ENCODE measurements at places on chromosomes 6 and 20.

DNA sequence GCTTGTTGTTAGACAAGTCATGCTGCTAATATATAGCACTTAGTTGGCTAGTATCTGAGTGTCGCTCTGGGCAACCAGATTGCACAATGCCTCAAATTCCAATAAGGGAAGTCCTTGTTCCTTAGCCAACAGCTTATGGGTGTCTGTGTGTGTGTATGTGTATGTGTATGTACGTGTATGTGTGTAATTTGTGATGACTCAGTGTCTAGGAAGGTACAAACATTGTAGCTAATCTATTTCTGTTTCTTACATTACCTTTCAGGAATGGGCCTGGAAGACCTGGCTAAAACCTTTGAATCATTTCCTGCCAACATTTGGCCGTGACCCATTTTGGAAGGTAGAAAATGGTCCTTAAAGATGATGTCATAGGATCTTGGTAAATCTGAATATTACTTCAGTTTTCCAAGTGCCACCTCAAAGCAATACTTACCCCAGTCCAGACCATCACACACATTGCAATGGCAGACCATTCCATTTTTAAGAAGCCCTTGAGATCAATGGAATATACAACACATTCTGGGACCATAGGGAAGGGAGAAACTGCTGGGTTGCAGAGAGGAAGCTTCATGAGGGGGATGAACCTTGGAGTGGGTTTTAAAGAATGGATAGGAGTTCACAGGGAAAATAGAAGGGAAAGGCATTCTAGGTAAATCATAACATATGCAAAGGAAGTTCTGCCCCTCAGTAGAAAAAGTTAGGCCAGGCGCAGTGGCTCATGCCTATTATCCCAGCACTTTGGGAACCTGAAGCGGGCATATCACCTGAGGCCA is 25.1 kb downstream of the NEDD9 start:
- no peak for DNase-seq

DNA sequence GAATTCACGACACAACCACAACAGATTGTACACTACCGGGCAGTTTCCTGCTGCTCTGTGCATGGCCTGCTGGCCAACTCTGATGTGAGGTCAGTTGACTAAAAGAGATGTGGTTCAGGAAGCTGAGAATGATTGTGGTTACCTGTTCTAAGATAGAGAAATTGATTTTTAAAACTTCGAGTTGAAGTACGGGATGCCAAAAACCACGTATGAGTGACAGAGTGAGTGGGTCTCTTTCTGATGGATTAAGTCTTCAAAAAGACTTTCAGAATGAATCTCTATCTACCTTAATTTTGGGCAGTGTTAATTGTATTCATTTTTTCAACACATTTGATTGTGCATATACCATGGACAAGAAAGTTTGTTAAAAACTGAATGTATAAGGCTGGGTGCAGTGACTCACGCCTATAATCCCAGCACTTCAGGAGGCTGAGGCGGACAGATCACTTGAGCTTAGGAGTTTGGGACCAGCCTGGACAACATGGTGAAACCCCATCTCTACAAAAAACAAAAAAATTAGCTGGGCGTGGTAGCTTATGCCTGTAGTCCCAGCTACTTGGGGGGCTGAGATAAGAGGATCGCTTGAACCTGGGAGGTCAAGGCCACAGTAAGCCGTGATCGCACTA is 121.2 kb downstream of the SGK1 start:
- DNase-seq: no peak

DNA sequence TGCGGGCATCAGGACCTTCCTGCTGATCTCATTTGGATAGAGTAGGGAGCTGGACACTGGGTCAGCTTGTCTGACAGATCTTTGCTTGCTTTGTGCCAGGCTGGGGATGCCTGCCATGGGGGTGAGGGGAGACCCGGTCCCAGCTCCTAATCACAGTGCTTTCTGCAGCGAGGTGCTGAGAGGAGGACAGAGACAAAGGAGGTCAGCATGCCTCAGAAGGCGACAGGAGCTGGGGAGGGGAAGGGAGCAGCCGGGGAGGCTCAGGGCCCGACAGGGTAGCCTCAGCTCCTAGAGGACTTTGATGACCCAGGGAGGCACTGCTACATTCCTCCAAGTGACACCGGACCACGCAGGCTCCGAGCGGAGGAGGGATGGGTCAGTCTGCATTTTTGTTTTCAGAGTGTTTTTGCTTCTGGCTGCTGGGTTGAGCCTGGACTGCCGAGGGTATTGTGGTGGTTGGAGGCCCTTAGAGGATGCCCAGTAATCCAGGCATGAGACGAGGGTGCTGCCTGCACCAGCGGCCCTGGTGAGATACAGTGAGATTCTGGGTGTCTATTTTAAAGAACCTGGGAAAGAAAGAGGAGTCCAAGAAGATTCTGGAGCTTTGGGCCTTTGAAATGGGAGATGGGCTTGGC is 7.8 kb downstream of the RBM38 start:
- DNase-seq: no peak

DNA sequence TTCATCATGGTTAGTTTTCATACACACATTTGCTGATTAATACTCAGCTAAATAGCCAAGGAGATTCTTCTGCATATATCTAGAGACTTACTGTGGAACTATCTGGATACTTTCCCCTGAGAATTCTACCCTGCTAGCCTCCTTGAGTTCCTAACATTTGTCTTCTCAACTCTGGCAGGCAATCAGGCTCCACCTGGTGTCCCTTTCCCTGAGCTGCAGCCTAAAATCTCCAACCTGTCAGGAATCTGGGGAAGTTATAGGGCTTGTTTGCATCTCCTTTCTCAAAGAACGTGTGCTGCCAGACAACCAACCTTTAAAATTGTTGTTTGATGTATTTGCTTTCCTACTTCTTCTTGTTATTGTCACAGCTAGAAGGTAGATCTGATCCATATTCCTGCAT is 73.4 kb downstream of the FUT9 start:
- DNase-seq: no peak

DNA sequence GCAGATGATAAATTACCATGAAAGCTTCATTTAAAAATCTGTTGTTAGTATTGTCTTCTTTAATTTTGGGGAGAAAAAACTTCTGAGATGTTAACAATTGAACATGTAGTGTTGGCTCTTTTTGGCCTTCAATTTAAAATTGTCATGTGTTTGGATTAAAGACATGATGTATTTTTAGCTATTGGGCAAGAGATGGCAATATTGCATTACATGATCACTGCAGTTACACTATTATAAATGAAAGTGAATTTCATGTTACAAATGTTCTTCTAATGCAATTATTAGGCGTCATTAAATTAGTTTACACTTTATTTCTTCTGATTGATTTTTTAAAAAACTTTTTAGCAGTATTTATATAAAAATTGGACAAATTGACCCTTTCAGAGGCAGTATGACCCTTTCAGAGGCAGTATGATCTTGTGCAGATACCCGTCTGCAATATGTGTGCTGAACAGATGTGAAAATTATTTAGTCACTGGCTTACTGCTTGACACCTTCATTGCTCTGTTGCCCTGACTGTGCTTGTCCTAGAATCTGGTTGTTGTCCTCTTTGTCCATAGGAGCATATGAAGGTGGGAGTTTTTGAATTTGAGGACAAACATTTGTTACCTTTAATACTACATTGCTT is 25.8 kb downstream of the CDKAL1 start:
- DNase-seq: no peak

DNA sequence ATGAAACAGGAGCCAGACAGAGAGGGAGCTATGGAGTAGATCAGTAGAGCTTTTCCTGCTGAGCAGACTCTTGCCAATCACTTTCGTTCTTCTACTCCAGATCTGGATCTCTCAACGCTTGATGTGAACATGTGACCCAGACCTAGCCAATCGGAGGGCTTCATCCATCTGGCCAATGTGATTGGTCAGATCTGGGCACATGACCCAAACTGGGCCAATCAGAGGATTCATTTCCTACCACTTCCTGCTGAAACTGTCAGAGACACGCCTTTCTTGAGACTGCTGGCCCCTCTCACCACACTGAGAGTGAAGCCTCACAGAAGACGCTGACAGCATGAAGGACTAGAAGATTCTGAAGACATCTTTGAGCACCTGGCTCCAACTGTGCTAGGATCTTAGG is 44.2 kb upstream of the ZMYND8 start:
- DNase-seq: no peak

GRCh38 chr6:29295181-29295585 is 6.3 kb upstream of the OR14J1 start:
- no peak for DNase-seq

- DNase-seq: no peak
Observed at GRCh38 chr6:5904532-5904931, 102.2 kb downstream of the NRN1 start.

GRCh38 chr6:156961282-156961892 is 184.2 kb downstream of the ARID1B start:
- no peak for DNase-seq

DNA sequence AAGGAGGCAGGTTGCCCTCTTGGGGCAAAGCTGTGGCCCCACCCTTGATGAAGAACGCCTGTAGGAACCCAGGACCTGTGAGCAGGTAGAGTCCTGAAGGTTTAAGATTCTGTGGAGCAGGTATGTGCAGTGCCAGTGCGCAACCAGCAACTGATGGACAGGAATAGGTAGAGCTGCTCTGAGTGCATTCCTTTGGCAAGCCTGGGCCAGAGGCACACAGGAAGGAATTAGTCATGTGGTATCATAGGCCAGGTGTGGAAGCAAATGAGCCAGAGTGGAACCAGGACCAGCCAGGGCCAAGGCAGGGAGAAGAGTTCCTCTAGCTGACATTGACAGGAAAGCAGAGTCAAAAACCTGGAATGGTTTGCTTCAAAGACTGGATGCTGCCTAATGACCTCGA is 1.4 kb upstream of the KHDC1 start:
- DNase-seq: no peak

- no peak for DNase-seq
Observed at GRCh38 chr6:11532097-11532496, 5.5 kb upstream of the TMEM170B start.

DNA sequence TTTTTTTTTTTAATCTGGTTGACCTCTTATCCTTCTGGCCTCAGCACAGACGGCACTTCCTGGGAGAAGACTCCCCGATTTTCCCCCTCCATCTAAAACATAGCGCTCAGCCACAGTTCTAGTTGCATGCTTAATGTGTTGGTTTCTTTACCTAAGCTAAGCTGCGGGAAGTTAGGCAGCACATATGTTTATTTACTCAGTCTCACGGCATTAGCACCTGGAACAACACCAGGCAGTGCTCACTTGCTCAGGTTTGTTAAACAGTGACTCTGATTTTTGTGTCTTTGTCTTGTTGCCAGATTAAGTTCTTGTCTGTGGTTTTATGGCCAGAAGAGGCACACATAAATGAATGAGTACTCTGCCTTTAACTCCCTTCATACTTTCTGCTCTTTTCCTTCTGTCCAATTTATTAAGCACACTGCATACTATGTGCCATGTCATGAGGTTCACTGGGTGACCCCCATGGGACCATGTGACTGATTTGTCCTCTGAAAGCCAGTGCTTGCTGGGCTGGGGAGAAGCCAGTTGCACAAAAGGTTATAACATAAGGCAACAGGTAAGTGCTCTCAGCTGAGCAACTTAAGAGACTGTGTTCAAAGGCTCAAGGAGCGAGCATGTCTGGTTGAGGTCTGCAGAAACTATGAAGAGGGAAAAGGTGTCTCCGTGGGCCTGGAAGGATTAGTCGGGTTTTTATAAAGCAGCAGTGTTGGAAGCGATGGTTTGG is 93.6 kb downstream of the RPP40 start:
- no peak for DNase-seq

DNA sequence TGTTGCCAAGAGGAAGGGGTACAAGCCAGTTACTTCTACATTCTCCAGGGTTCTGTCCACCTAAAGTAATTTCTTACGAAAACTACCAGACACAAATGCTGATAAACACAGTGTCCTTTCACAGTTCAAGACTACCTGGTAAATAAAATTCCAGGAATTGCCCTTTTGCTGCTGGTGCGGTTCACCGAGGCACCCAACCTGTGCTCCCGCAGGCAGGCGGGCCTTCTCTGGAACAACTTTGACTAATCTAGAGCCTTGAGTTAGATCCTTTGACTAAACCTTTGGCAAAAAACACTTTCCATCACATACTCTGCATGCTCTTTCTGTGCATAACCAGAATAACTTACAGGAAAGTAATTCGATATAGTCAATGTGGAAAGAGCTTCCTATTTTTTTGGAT is 107.0 kb downstream of the HUS1B start:
- DNase-seq: no peak

DNA sequence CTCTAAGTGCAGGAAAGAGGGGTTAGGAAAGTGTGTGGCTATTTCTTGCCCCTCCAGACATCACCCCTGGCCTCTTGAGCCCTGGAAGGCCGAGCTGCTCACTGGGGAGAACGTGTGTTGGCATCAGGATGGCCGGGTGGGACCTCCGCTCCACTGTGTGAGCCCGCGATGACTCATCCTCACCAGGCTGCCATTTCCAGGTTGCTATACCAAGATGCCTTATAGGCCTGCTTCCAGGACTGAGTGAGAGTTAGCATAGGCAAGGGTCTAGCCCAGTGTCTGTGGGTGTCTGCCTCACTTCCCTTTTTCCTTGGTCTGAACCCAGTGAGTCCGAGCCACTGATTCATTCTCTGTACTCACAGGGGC is 105.0 kb downstream of the MRPL14 start:
- DNase-seq: no peak

GRCh38 chr6:2715737-2716136 is 35.0 kb downstream of the MYLK4 start:
- no peak for DNase-seq

- no peak for DNase-seq
Observed at GRCh38 chr6:52522151-52522626, 54.7 kb downstream of the TRAM2 start.

GRCh38 chr6:55433446-55434130 is 106.3 kb downstream of the GFRAL start:
- no peak for DNase-seq
